Small intestine (tissue), 16 donors: ENCODE measurements at places on chromosomes 1 and 21.
A peak's percentile ranks its signal among the peaks of the same experiment; 100 is the strongest.

DNA sequence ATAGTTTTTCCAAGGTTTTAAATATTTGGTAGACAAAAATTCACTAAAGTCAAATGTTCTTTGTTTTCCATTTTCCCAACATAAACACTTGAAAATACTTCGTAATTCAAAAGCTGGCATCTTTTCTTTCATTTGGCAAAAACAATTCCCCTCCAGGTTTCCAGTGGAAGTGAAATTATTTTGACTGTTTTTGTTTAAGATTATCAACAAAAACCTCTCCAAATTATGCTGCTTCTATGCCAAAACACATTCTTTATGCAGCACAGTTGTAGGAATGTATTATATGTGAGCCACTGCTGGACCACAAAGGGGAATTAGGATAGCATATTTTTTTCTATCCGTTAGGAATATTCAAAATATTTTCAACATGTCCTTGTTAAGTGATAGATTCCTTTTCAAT lies 44.1 kb downstream of the SLC5A9 start:
- no peak overlapping the region for H3K4me3 ChIP-seq
- no peak for DNase-seq
- H3K27ac ChIP-seq, result no peak overlapping the region
- no peaks in the 10 kb centered on the region for H3K4me1 ChIP-seq
- no peaks in the 10 kb centered on the region for H3K36me3 ChIP-seq
- H3K27me3 ChIP-seq, result no peaks in the 10 kb centered on the region

GRCh38 chr1:2103266-2103900 lies 53.2 kb downstream of the PRKCZ start:
- no peak for DNase-seq
- H3K27me3 ChIP-seq, result no peaks in the 10 kb centered on the region
- H3K4me1 ChIP-seq, result no peaks in the 10 kb centered on the region
- peaks cover 97% of the 10 kb centered on the region for H3K36me3 ChIP-seq

- H3K4me1 ChIP-seq, result no peaks in the 10 kb centered on the region
- H3K36me3 ChIP-seq, result no peaks in the 10 kb centered on the region
- no peak for DNase-seq
- H3K4me3 ChIP-seq, result no peak overlapping the region
- no peaks in the 10 kb centered on the region for H3K27me3 ChIP-seq
Measured at GRCh38 chr1:198747127-198747526, 108.3 kb downstream of the PTPRC start.

GRCh38 chr1:230391776-230392535 lies 34.2 kb downstream of the PGBD5 start:
- no peak overlapping the region for H3K27ac ChIP-seq
- H3K4me3 ChIP-seq, result no peak overlapping the region
- peaks cover 2% of the 10 kb centered on the region for H3K36me3 ChIP-seq
- DNase-seq, result no peak
- no peaks in the 10 kb centered on the region for H3K4me1 ChIP-seq

- no peak overlapping the region for H3K4me3 ChIP-seq
- no peak overlapping the region for H3K27ac ChIP-seq
- H3K4me1 ChIP-seq, result no peaks in the 10 kb centered on the region
- H3K27me3 ChIP-seq, result no peaks in the 10 kb centered on the region
Measured at GRCh38 chr1:110588991-110589390, 17.2 kb downstream of the KCNA2 start.

DNA sequence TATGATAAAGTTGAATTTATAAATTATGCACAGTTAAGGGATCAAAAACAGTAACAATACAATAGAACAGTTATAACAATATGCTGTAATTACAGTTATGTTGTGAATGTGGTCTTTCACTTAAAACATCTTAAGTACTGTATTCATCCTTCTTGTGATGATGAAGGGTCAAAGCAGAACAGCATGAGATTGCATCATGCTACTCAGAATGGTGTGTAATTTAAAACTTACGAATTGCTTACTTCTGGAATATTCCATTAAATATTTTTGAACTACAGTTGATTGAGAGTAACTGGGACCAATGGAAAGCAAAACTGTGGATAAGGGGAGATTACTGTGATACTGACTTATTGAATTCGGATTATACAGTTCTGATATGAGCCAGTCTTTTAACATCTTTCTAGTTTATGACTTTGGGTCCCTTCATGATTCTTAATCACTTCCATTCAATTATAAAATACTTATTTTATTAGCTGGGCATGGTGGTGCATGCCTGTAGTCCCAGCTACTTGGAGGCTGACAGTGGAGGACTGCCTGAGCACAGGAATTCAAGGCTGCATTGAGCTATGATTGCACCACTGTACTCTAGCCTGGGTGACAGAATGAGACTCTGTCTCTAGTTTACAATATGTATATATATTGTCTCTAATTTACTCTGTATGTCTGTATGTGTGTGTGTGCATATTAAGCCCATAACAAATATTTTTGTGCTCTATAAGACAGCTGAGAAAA lies 43.2 kb downstream of the ATP1B1 start:
- H3K4me3 ChIP-seq, result no peak overlapping the region
- H3K27me3 ChIP-seq, result no peaks in the 10 kb centered on the region

DNA sequence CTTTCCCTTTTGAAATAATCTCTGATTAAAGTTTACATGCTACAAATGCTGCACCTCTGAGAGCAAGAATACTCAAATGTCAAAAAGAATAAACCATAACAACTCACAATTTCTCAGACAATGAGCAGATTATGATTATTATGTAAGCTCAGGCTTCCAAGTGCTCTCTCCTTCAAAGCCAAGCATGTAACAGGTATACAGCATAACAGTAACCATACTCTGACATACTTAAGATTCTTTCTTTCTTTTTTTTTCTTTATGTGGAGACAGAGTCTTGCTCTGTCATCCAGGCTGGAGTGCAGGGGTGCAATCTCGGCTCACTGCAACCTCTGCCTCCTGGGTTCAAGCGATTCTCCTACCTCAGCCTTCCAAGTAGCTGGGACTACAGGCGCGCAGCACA lies 155.4 kb downstream of the EIF4G3 start:
- no peaks in the 10 kb centered on the region for H3K4me1 ChIP-seq
- no peak for DNase-seq
- no peak overlapping the region for H3K4me3 ChIP-seq
- H3K27me3 ChIP-seq, result no peaks in the 10 kb centered on the region
- no peak overlapping the region for H3K27ac ChIP-seq

DNA sequence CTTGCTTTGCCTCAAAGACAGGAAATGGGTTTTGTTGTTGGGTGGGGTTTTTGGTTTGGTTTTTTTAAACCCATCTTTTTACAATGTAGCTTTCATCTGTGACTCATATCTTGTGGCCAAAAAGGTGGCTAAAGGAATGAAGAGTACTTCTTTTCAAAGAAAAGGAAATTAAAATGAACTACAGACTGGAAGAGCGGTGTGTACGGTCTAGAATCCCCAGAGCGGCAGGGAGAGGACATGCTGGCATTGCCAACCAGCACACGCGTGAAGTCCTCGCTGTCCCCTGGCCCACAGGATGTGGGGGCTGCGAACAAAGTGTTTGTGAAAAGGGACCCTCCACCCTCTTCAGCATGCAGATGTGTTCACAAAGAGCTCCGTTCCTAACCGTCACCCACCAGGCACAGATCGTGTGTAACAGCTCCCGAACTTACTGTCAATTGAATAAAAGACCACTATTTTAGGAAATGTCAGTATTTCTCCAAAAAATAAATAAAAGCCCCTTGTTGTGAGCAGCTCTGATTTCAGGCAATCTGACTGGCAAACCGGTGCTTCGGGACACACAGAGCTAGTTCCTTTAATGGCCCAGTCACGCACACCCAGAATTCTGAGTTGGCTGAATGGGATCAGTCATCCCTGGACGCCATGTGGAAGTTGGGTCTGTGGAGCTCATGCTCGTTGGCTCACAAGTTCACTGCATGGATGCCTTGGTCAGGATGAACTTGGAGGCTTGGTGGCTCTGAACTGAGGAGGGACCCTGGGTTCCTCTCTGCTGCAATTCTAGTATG lies 602.9 kb downstream of the NPHP4 start:
- DNase-seq, result peak; percentile 2
- H3K27ac ChIP-seq, result no peak overlapping the region
- no peaks in the 10 kb centered on the region for H3K36me3 ChIP-seq
- H3K4me1 ChIP-seq, result no peaks in the 10 kb centered on the region

DNA sequence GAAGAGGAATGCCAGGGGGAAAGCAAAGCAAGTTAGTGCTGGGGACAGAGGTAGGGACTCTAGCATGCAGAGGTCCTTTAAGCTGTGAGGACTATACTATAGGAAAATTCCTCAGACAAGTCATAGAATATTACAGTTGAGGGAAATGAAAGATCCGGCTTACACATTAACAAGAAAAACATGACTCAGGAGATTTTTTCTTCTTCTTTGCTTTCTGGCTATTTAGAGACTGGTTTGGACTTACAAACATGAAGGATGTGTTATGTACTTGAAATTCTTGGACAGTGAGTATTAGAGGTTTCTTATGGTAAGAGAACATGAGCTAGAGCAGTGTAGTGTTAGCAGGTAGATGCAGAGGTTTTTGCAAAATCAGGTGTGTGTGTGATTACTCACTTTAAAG lies 24.9 kb downstream of the USP25 start:
- no peak overlapping the region for H3K4me3 ChIP-seq
- peaks cover 12% of the 10 kb centered on the region for H3K4me1 ChIP-seq
- no peaks in the 10 kb centered on the region for H3K27me3 ChIP-seq
- no peaks in the 10 kb centered on the region for H3K36me3 ChIP-seq

GRCh38 chr1:165747632-165748447 lies 20.8 kb downstream of the TMCO1 start:
- H3K27ac ChIP-seq, result peak overlapping the region; percentile 3
- H3K36me3 ChIP-seq, result no peaks in the 10 kb centered on the region
- H3K4me1 ChIP-seq, result peaks cover 2% of the 10 kb centered on the region
- H3K4me3 ChIP-seq, result no peak overlapping the region
- H3K27me3 ChIP-seq, result no peaks in the 10 kb centered on the region
- peak; percentile 96 for DNase-seq

DNA sequence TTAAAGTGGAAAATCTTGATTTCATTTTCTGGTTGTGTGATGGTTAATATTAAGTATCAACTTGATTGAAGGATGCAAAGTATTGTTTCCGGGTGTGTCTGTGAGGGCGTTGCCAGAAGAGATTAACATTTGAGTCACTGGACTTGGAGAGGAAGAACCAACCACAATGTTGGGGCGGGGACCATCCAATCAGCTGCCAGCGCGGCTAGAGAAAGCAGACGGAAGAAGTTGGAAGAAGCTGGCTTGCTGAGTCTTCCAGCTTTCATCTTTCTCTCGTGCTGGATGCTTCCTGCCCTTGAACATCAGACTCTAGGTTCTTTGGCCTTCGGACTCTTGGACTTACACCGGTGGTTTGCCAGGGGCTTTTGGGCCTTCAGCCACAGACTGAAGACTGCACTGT lies 832.6 kb upstream of the TMPRSS15 start:
- no peaks in the 10 kb centered on the region for H3K36me3 ChIP-seq
- no peak for DNase-seq
- H3K4me3 ChIP-seq, result no peak overlapping the region
- no peaks in the 10 kb centered on the region for H3K4me1 ChIP-seq

GRCh38 chr1:2009101-2010053 lies 5.8 kb upstream of the CFAP74 start:
- DNase-seq, result no peak
- H3K27me3 ChIP-seq, result no peaks in the 10 kb centered on the region
- H3K4me3 ChIP-seq, result no peak overlapping the region
- H3K36me3 ChIP-seq, result no peaks in the 10 kb centered on the region

DNA sequence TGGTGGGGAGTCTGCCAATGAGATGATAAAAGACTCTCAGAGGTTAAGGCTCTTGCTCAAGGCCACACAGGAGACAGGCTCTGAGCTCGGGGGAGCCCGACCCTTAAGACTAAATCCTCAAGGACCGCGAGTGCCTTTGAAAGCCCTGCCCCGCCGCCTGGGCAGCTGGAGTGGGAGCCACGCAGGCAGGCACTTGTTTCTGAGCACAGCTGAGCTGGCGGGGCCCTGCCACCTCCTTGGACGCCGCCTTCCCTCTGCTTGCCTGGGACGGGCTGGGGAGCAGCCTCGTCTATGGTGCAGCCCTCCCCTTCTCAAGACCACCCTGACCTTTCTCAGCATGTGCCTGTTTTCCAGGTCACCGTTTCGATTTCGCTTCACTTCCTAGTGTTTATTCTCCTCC lies 169.3 kb downstream of the CAMTA1 start:
- no peak overlapping the region for H3K4me3 ChIP-seq
- no peak overlapping the region for H3K27ac ChIP-seq
- no peaks in the 10 kb centered on the region for H3K27me3 ChIP-seq
- no peak for DNase-seq

DNA sequence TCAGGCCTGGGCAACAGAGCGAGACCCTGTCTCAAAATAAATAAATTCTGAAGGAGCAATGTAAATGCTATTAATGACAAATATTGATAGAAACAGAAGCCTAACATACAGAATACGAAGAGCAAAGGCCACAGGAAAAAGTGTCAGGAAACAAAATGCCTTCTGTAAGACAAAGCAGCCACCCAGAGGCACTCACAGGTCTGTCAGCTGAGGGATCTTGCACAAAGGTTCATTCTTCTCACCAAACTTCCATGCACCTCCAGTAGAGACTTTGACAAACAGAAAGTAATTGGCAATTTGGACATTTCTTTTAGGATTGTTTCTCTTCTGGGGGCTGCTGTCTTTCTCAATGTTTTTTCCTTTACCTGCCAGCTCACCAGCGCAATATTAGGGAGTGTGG lies 1.2 kb upstream of the ALDH9A1 start:
- no peaks in the 10 kb centered on the region for H3K36me3 ChIP-seq
- H3K4me3 ChIP-seq, result no peak overlapping the region
- DNase-seq, result no peak
- H3K4me1 ChIP-seq, result no peaks in the 10 kb centered on the region

- DNase-seq, result peak; percentile 42
- H3K36me3 ChIP-seq, result peaks cover 5% of the 10 kb centered on the region
- H3K27me3 ChIP-seq, result no peaks in the 10 kb centered on the region
- no peak overlapping the region for H3K4me3 ChIP-seq
Measured at GRCh38 chr1:159015440-159015909, 5.8 kb downstream of the IFI16 start.

- peak overlapping the region; percentile 94 for H3K27ac ChIP-seq
- no peak for DNase-seq
- peaks cover 4% of the 10 kb centered on the region for H3K4me1 ChIP-seq
- peaks cover 2% of the 10 kb centered on the region for H3K36me3 ChIP-seq
Measured at GRCh38 chr1:205122489-205122882, 708 bp upstream of the RBBP5 start.

DNA sequence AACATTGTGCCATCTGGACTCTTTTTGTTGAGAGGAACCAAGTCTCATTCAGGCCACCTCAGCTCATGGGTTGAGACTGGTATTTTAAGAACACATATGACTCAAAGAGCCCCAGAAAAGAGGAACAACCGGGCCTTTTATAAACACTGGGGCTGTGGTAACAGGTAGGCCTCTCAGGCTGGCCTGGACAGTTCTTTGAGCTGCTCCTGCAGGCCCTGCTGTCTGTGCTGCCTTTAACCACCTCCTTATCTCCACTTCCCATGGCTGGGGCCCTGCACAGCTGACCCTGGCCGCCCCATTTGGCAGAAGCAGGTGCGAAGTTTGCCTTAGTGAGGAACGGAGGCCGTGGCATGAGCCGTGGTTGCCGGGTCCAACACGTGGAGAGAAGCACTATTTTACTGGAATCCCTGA lies 163.3 kb downstream of the RHOU start:
- no peaks in the 10 kb centered on the region for H3K27me3 ChIP-seq
- no peak overlapping the region for H3K4me3 ChIP-seq
- no peaks in the 10 kb centered on the region for H3K36me3 ChIP-seq
- peak; percentile 36 for DNase-seq
- no peak overlapping the region for H3K27ac ChIP-seq

GRCh38 chr1:234208351-234208750 lies 164.9 kb upstream of the COA6 start:
- H3K4me1 ChIP-seq, result no peaks in the 10 kb centered on the region
- DNase-seq, result no peak
- H3K36me3 ChIP-seq, result no peaks in the 10 kb centered on the region
- H3K27ac ChIP-seq, result no peak overlapping the region
